ENCODE measurements at places on chromosomes 11 and 22.

- DNase-seq = no peak
Measured at GRCh38 chr11:70756756-70757155, 358.4 kb downstream of the CTTN start.

- DNase-seq = no peak
Measured at GRCh38 chr11:69773626-69774353, 1.4 kb downstream of the FGF4 start.

DNA sequence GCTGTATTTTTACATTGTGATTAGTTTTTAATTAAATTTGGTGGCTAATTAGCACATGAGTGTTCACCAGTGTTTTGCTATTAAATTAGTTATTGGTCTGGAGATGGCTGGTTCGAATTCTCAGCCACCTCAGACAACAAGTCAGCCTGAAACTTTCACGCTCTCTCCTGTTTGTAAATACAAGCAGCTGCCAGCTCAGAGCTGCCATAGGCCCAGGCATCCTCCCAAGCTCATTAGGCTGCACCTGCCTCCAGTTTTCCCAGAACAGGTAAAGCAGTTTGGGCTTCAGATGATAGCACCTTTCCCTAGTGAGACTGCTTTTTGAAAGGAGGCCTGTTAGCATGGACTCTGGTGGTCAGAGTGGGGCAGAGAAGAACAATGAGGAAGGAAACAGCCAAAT, 156.8 kb downstream of the NAV2 start:
- no peak for DNase-seq

DNA sequence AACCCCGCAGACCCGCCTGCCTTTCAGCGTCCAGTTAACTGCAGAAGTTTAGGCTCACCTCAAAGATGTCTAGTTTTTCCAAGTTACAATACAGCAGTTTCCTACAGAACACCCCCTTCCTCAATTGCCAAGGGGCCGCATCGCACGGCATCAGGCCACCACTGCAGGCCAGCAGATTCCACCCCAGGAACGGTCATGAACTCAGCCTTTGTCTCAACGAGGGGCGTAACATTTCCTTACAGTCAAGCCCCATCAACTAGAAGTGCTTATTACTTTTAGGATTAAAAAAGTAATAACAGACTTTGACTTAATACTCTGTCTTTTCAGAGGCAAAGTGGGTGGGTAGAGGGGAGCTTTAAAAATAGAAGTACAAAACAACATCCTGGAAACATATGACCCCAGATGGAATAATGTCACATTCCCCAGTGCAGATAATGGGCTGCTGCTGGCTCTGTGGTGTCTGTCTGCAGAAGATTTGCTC, 36.3 kb downstream of the PPP2R1B start:
- DNase-seq = no peak

- DNase-seq = no peak
Measured at GRCh38 chr11:124638500-124638899, 15.8 kb downstream of the TBRG1 start.

DNA sequence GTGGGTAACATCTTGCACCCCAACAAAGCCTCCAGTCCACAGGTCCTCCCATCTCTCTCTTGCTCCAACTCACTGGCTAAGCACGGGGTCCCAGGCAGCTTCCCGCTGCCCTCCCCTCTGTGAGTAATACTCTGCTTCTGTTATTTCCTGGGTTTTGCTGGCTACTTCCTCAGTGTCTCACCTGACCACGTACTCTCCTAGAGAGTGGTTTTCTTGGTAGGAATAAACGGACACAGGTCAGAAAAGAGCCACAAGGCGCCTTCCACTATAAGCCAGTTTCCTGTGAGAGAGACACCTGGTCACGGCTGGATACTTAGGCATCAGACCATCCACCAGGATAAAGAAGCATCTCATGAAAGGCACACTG, 36.0 kb downstream of the ARRB1 start:
- no peak for DNase-seq

- DNase-seq = peak; percentile 71
Measured at GRCh38 chr22:20530368-20531153, 23.2 kb downstream of the MED15 start.

DNA sequence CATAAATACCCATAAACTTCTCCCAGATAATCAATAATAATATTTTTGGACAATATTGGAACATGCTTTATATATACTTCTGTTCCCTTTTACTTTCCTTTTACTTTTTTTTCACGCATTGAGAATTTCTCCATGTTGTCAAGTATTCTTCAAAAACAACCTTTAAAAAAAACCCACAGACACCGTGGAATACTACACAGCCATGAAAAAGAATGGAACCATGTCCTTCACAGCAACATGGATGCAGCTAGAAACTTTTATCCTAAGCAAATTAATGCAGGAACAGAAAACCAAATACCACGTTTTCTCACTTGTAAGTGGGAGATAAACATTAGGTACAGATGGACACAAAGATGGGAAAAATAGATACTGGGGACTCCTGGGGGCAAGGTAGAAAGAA, 854.7 kb downstream of the TBC1D22A start:
- no peak for DNase-seq

DNA sequence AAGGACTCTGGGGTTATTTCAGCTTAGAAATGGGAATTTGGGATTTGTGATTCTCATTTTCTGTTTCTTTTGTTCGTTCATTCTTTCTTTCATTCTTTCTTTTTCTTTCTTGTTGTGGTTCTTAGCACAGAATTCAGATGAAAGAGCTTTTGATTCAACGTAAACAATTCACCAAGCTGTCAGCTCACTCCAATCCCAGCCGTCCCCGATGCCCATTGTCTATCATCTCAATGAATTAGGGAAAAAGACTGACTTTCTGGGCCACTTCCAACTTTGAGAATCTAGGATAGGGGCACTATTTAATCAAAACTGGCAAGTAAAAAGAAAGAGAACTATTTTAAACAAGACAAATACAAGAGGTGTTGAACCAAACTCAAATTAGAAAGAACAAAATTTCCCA, 25.1 kb upstream of the TMA7B start:
- DNase-seq = no peak

DNA sequence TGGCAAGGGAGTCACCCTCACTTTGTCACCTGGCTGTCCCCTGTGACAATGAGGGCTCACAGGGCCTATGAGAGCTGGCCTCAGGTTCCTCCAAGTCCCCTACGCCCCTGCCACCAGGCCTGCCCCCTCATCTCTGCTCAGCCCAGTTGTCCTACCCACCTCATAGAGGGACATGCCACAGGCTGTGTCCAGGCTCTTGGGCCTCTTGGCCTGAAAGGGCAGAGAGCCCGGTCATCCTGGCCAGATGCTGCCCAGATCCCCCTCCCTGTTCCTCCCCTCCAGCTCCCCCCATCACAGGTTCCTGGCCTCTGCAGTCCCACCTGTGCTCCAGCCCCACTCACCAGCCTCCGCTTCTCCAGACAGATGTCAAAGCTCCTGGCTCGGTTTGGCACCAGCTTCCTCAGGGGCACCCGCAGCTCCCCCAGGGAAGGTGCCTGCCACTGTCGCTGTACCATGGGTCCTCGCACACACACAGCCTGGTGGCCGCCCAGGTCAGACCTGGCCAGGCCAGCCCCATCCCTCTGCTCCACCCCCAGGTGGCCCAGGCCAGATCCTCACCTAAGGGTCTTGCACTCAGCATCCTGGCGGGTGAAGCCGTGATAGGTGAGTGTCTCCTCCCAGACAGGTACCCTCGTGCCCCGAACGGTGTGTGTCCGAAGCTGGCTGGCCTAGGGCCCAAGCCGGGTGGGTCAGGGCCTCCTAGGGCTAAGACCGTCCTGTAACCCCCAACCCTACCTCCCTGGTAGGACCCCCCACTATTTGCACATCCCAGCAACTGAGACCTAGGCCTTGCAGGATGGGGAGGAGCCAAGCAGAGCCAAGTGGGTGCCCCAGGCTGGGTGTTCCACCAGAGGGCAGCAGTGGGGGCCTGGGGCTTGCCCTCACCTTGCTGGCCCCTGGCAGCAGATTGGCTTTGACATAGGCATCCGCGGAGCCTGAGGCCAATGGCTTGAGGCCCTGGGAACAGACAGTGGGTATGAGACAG, 8.3 kb downstream of the NDUFV1 start:
- peak; percentile 13 for DNase-seq

GRCh38 chr11:65148657-65149056, 14.3 kb upstream of the SYVN1 start:
- no peak for DNase-seq

DNA sequence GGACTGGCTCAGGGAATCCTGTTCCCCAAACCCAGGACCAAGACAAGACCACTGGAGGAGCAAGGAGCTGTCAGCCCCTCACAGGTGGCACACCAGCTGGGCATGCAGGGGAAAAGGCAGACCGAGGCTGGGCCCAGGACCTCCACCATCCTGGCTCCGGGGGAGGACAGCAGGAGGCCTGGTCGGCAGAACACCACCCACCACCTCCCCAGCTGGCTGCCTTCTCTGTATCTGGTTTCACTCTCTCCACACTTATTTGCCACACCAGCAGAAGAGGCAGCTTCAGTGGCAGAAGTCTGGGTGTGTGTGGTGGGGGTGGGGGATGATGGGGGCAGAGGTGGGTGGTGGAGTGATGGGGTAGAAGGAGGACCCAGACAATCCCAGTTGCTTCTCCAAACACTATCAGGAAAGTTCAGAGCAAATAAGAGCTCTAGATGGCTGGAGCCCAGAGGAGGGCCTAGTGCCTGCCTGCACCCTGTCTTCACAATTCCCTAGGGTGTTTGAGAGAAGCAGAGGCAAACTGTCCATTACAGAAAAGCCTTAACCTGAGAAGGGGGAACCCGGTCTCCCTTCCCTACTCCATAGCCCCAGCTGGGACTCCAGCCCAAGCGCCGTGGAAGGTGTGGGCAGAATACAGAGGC, 51.9 kb upstream of the CDON start:
- DNase-seq = no peak

GRCh38 chr11:85599083-85599482, 28.1 kb downstream of the DLG2 start:
- no peak for DNase-seq

- no peak for DNase-seq
Measured at GRCh38 chr11:129819237-129819636, 3.6 kb downstream of the TMEM45B start.

DNA sequence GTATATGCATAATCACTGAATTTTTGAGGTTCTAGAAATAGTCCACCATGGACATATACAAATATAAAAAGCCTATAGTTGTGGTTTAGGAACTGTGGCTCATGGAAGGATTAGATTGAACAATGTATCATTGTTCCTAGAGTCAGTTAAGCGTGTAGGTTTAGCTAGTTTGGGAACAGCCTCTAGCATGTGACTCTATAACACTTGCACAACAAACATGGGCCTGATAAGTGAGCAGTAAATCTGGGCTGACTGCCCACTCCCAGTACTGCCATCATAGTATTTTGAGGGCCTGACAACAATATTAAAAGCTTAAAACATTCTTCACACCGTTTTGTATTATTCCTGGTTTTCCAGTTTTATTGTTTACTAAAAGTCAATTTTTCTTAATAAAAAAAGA, 47.0 kb downstream of the YAP1 start:
- DNase-seq = peak; percentile 54

- DNase-seq = peak; percentile 74
Measured at GRCh38 chr11:130832566-130833425, 83.5 kb downstream of the SNX19 start.

DNA sequence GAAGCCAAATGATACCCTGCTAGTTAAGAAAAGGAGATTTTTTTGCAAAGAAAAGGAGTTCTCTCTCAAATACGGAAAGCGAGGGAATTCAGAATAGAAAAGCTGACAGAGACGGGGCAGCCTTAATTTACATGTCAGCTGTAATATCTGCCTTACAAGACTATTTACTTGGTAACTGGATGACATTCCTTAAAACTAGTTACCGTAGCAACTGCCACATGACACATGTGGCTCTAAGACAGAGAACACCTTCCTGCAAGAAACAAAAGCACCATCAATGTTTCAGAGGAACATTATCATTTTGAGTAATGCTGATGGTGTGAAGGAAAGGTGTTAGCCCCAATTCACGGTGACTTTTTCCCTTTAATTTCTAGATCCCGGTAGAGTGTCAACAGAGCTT, 222.1 kb downstream of the LRRC4C start:
- DNase-seq = no peak

GRCh38 chr11:129021295-129021694, 78.6 kb upstream of the TP53AIP1 start:
- no peak for DNase-seq

DNA sequence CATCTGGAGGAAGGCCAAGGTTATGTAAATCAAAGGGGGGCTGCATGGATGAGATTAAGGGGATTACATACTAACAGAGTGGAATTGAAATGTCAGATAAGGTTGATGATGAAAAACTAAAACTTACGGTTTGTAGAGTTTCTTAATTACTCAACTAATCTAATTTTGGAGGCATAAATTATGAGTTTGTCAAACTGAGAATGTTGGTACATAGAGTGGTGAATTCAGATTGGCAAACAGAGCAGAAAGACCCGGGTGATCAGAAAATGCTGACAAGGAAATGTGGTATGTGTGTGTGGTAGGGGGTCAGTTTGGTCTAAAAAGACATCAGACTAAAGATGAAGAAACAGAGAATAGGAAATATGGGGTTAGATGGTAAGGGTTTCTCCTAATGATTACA, 11.0 kb downstream of the MS4A6E start:
- DNase-seq = no peak

DNA sequence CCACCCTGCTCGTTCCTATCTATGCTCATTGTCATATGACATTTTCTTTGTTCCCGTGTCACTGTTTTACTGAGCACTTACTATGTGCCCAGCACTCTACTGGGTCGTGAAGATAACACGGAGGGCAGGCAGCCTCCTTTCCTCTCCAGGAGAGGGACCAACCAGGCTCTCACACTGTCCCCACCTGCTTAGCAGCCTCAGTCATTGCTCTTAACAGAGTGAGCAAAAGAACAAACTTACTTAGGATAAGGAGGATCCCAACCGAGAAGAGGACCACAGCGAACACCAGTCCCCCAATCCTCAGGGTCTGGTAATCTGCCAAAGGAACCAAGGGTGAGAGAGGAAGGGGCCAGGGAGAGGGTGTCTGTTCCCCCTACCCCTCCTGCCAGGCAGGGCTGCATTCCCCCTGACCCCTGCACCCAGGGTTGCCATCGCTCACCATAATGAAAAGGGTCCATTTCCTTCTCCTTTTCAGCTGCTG, 17.0 kb upstream of the FXYD2 start:
- no peak for DNase-seq

DNA sequence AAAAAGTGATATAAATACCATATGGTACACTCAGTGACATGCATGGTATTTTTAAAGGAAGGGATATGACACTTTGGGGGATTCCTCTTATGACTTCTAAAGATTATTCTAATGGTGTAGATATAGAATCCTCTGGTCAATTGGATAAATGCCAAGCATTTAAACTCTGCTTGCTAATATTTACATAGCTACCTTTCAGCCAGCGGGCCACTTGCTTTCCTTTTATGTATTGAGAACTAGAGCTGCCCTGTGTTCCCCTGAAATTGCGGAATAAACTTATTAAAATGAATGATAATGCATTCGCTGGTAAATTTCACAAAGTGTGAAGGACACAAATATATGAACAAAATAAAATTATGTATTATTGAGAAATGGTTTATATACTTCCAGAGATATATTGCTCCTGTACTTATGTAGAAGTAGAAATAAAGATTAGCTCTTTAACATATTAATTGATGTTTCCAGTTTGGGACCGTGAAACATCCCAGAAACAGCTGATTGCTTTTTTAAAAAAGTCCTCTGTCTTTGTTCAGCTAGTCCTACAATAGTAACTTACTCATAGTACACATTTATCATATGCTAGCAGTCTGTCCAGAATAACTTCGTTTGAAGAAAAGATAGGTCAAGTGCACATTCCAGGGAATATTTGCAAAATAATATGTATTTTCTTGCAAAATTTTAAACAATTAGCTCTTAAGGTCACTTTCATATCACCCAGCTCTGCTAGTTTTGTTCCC, 40.1 kb upstream of the CARD18 start:
- DNase-seq = no peak

GRCh38 chr11:7656704-7657103, 16.6 kb downstream of the CYB5R2 start:
- DNase-seq = no peak
